ENCODE measurements at places on chromosomes 7 and 10. TPM values are rescaled to one million over a fixed set of nuclear protein-coding genes. Genes with fewer than 3 reads are reported as not detected.

GRCh38 chr10:103541616-103542015 lies 48.1 kb downstream of the NEURL1 start:
- no peak for DNase-seq

DNA sequence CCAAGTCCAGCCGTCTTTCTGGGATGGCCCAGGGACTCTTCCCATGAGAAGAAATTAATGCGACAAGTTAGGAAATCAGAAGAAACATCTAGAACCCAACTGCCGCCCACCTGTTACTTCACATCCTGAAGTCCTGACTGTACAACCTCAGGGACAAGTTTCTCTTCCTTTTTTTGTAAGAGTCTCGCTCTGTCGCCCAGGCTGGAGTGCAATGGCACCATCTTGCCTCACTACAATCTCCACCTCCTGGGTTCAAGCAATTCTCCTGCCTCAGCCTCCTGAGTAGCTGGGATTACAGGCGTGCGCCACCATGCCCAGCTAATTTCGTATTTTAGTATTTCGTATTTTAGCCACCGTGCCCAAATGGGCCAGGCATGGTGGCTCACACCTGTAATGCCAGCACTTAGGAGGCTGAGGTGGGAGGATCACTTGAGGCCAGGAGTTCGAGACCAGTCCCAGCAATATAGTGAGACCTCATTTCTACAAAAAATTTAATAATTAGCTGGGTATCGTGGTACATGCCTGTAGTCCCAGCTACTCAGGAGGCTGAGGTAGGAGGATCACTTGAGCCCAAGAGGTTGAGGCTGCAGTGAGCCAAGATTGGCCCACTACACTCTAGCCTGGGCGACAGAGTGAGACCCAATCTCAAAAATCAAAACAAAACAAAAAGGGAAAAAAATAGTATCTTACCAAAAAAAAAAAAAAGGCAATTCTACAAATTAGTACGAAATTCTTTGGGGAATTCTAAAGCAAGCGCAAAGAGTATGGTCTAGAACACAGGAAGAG lies 20.8 kb downstream of the LAT2 start:
- no peak for DNase-seq

- no peak for DNase-seq
These were observed 170.0 kb downstream of the IMMP2L start for GRCh38 chr7:111392294-111392693.

DNA sequence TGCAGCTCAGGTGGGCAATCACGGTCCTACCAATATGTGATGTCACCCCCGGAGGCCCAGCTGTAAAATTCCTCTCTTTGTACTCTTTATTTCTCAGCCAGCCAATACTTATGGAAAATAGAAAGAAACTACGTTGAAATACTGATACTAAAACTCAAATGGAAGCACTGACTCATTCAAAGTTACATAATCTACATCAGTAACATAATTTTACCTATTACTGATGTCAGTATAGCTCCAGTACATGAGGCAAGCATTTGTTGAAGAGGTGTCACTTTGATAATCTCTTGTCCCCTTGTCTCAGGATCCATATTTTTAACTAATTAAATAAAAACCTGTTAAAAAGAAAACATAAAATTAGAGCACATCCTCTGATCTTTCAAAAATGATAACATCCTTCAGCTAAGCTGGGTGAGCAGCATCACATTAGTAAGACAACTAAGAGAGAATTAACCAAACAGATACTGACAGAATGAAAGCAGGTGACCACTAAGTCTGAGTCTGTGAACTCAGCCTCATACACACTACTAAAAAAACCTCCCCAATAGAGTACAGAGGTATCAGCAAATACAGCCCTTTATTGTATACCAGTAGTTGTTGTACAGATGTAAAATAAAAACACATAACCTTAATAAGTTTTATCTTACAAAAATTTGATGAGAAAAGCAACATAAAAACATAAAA lies 17.6 kb downstream of the SLC25A40 start:
- DNase-seq: no peak

Gene COBL
- total RNA-seq: not detected

Gene ZNF777
- total RNA-seq: 12.1 TPM

- DNase-seq: no peak
These were observed 24.7 kb downstream of the DNAJB6 start for GRCh38 chr7:157361537-157361936.

DNA sequence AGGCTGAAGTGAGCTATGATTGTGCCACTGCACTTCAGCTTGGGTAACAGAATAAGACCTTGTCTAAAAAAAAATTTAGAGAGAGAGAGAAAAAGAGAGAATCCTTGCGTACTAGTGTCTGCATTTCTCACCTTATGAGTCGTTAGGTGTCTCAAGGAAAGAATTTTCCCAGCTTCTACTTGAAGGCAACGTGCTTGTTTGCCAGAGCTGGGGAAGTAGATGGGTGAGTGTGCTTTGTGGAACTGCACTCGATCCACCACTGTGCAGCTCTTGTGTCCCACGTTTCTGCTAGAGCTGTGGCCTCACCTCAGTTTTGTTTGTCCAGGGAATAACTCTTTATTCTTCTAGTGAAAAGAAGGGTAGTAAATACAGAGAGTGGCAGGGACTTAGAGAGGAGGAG lies 38.9 kb downstream of the HDAC9 start:
- no peak for DNase-seq

Gene MSMB
- total RNA-seq: not detected

GRCh38 chr7:562789-563628 lies 43.4 kb upstream of the PDGFA start:
- DNase-seq: no peak

- no peak for DNase-seq
These were observed 3.1 kb upstream of the ZFAND2A start for GRCh38 chr7:1163121-1163520.

DNA sequence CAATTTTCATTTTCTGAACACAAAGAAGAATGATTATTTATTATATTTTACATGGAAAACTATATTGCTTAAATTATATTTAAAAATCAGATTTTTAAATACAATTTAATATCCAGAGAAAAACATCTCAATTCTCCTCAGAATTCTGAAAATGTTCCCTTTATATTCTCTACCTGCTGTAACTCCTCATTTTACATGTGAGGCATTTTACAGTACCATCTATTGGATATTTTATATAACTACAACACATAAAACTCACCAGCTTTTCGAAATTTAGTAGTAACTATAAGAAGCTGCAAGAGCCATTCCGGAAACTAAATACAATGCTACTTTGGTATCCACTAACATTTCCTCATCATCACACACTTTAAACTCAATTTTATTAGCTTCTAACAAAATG lies 264.6 kb downstream of the DGKB start:
- no peak for DNase-seq

DNA sequence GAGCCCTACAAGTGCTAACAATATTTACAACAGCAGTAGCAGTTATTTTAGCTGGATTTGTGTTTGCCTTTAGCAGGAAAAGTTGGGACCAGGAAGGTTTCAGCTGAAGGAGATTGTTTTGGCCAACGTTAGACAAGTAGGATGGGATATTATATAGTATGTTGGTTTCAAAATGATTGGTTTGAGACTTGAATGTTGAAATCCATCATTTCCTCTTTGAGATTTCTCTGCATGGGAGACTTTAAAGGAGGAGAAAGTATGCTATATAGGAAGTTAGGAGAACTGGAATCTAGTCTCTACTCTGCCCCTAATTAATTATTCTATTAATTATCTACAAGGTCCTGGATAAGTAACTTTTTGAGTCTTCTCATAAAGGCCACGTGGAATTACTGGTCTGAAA lies 263.8 kb downstream of the PTEN start:
- DNase-seq: no peak

Measured in activated CD8-positive, alpha-beta memory T cell treated with anti-CD3 and anti-CD28 coated beads, Interleukin-2, amount 10 ng/mL, durations not matched to agents 7 days and 5 days (primary cell).